ENCODE measurements at places on chromosomes 1 and 21.
A peak's percentile ranks its signal among the peaks of the same experiment; 100 is the strongest.

- H3K36me3 ChIP-seq = no peaks in the 10 kb centered on the region
- DNase-seq = no peak
- no peaks in the 10 kb centered on the region for H3K27me3 ChIP-seq
- no peak overlapping the region for H3K27ac ChIP-seq
- peaks cover 16% of the 10 kb centered on the region for H3K4me1 ChIP-seq
- no peak overlapping the region for H3K4me3 ChIP-seq
Measured at GRCh38 chr1:197961449-197961848, 44.3 kb downstream of the LHX9 start.

DNA sequence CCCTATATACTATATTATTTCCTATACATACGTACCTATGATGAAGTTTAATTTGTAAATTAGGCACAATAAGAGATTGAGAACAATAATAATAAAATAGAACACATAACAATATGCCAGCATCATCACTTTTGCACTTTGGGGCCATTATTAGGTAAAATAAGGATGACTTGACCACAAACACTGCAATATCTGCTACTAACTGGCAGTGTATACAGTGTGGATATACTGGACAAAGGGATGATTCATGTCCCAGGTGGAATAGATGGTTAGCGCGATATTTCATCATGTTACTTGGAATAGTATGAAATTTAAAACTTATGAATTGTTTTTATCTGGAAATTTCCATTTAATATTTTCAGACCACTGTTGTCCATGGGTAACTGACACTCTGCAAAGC, 35.4 kb upstream of the TXLNA start:
- H3K4me3 ChIP-seq = no peak overlapping the region
- H3K27ac ChIP-seq = no peak overlapping the region
- DNase-seq = no peak
- H3K27me3 ChIP-seq = no peaks in the 10 kb centered on the region
- H3K4me1 ChIP-seq = peaks cover 37% of the 10 kb centered on the region

GRCh38 chr1:14612256-14612655, 13.8 kb downstream of the KAZN start:
- no peaks in the 10 kb centered on the region for H3K27me3 ChIP-seq
- no peak for DNase-seq
- H3K4me1 ChIP-seq = no peaks in the 10 kb centered on the region
- peaks cover 4% of the 10 kb centered on the region for H3K36me3 ChIP-seq

GRCh38 chr1:47225430-47226100, 6.5 kb downstream of the TAL1 start:
- H3K36me3 ChIP-seq = no peaks in the 10 kb centered on the region
- H3K27ac ChIP-seq = no peak overlapping the region

GRCh38 chr1:167369933-167370332, 148.4 kb downstream of the CD247 start:
- H3K4me1 ChIP-seq = no peaks in the 10 kb centered on the region
- no peak overlapping the region for H3K4me3 ChIP-seq
- H3K27me3 ChIP-seq = peaks cover 2% of the 10 kb centered on the region
- no peak for DNase-seq

GRCh38 chr21:32135401-32136363, 143.2 kb downstream of the MIS18A start:
- H3K27me3 ChIP-seq = no peaks in the 10 kb centered on the region
- no peak for DNase-seq
- H3K4me3 ChIP-seq = no peak overlapping the region
- no peak overlapping the region for H3K27ac ChIP-seq
- no peaks in the 10 kb centered on the region for H3K4me1 ChIP-seq
- 0 out of 2 replicates have a peak, but pooled peaks cover 7% of the 10 kb centered on the region for H3K36me3 ChIP-seq

- peaks cover 36% of the 10 kb centered on the region for H3K27me3 ChIP-seq
- no peak for DNase-seq
- no peak overlapping the region for H3K27ac ChIP-seq
- H3K36me3 ChIP-seq = no peaks in the 10 kb centered on the region
- no peak overlapping the region for H3K4me3 ChIP-seq
Measured at GRCh38 chr1:44568128-44568900, 106.0 kb downstream of the TMEM53 start.

DNA sequence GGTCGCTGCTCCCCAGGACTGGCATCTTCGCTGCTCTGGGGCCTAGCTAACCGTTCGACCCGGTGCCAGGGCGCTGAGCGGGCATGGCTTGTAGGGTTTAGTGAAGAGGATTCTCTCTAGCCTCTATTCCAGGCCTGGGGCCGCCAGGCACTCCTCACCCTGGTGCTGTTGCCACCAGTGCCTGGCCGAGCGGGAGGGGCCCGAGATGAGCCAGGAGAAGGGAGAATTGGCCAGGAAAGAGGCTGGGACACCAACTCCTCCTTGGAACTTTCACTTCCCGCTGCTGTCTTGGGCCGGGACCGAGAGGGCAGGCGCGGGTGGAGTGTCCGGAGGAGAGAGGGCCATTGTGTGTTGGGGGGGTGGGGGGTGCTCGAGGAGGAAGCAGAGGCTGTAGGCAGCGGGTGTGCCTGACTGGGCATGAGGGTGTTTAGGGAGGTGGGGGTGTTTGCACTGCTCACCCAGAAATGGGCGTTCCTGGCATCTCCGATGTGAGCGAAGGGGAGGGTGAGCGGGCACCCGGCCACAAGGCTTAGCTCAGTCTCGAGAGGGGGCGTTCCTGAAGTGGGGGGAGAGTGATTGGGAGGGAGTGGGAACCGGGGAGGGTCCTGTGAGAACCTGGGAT, 772 bp downstream of the ADAM15 start:
- 0 out of 2 replicates have a peak, but pooled peaks cover 10% of the 10 kb centered on the region for H3K36me3 ChIP-seq
- peaks cover 30% of the 10 kb centered on the region for H3K4me1 ChIP-seq
- DNase-seq = peak; percentile 11

All from HFFc6 (cell line).